ENCODE measurements at places on chromosomes 11 and 22.
A peak's percentile ranks its signal among the peaks of the same experiment; 100 is the strongest.

DNA sequence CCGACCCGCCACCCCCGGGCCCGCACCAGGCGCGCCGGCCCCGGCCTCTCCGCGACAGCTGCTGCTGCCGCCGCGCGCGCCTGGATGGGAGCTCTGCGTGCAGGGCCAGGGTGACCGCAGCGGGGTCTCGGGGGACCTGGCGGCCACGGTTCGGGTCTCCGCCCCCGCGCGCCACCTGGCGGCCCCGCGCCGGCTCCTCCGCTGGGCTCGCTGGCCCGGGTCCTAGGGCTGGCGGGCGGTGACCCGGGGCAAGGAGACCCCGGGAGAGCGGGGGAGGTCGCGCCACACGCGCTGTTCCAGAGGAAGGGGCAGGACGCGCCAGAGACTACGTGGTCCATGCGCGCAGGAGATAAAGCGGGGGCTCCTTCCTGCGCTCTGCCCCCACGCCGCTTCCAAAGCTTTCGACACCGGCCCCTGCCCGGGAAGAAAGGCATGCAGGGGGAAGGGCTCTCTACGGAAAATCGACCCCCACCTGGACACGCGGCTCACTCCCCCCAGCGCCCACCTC is 562 bp downstream of the SHANK2 start:
- no peak for DNase-seq

DNA sequence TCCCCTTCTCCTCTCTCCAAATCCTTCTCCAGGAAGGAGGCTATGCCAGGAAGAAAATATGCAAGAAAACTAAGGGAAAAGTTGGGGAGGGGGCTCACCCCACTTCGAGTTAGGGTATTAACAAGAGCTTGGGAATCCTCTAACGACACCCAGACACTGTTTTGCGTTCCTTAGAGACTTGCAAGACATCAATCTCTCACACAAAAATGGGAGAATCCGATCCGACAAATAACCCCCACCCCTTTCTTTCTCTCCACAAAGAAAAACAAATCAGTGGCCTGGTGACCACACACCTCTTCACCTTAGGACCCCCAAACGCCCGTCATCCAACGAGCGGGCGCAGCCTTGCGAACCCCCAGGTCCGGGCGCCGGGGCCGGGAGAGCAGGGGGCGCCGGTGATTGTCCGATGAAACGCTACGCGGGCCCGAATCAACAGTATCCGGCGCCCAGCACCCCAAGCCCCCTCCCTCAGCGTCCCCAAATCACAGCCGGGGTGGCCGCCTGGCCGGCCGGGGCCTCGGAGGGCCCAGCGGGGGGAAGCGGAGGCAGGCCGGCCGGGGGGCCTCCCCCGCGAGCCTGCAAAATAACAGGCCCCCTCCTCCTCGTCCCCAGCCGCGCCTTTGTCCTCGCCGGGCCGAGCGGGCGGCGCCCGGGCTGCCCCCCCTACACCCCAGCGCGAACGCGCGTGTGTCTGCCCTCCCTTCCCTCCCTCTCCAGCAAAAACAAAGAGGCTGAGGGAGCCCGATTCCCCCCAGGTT is 690 bp downstream of the CSNK1E start:
- no peak for DNase-seq

GRCh38 chr22:35195226-35195625 is 62.1 kb upstream of the HMGXB4 start:
- DNase-seq: no peak

DNA sequence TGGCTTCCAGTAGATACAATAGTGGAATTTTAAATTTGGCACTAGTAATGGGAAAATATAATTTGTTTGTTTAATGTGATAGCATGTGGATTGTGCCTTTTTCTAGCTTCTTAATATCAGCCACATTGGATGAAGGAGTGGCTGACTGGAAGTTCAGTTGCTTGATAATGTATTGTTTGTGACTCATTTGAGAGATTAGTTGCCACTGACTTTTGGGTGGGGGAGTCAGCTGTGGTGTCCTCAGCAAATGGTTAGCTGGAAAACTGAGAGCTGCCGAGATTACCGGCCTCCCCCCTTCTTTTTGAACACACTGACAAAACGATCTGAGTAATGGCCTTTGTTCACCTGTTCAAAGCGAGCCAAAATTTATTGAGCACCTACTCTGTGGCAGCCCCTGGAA is 5.5 kb downstream of the JAM3 start:
- no peak for DNase-seq

GRCh38 chr11:96318850-96319249 is 24.1 kb downstream of the MAML2 start:
- DNase-seq: no peak

DNA sequence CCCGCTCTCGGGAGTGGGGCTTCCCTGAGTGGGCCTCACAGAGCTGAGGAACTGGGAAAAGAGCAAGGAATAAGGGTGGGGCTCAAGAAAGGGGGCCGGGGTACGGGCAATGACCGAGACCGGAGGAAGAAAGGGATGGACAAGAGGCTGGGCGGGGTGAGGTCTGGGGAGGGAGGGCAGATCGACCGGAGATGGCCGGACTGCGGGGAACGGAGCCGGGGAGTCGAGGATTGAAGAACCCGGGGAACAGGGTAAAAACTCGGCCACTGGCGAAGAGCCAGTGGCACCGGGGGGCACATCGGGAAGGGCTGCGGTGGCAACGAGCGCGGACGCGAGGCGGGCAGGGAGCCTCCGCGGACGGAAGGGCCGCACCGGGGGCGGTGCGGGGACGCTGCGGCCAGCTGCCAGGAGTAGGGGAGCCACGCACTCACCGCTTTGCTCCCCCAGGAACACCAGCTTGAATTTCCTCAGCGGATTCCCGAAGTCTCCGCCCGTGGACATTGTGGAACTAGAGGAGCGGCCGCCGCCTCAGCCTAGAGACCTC is 667 bp downstream of the RAB6A start:
- DNase-seq: no peak

GRCh38 chr11:61866958-61867343 is 24.4 kb downstream of the FADS3 start:
- no peak for DNase-seq

DNA sequence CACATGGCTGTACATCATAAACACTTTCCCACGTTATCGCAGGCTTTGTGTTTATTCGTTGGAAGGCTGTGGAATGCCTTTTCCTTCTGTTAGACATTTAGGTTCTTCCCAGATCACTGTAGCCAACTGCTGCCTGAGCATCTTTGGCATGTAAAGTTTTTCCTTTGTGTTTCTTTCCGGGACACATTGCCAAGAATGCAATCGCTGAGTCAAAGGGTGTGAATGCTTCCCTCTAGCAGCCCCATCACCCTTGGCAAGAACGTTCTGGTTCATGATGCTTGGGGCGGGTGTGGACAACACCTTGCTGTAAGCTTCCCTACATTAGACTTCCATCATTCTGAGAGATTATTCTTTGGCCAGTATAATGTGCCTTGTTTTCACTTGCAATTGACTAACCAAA is 136.2 kb downstream of the OSBP2 start:
- DNase-seq: peak; percentile 89

DNA sequence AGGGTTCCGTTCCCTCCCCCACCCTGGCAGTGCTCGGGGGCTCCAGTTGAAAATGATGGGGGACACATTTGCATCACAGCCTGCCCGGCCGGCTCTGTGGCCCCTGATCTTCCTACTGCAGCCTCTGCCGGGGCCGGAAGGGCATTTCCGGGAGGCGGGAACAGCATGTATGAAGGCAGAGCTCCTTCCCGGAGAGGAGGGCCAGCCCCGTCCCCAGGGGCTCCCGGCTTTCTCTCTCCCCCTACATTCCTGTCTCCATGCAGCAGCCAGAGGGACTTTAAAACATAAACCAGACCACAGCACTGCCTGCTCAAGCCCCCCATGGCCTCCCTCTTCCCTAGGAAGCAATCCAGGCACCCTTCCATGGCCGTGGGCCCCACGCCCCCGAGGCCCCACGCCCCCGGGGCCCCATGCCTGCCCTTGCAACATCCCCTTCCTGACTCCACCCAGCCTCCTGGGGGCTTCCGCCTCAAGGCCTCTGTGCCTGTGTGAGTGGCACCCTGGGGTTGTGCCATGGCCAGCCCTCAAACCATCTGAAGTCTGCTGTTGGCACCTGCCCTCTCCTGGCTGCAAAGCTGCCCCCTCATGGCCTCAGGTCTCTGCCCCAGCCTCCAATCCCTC is 73.1 kb downstream of the CDKN1C start:
- no peak for DNase-seq

DNA sequence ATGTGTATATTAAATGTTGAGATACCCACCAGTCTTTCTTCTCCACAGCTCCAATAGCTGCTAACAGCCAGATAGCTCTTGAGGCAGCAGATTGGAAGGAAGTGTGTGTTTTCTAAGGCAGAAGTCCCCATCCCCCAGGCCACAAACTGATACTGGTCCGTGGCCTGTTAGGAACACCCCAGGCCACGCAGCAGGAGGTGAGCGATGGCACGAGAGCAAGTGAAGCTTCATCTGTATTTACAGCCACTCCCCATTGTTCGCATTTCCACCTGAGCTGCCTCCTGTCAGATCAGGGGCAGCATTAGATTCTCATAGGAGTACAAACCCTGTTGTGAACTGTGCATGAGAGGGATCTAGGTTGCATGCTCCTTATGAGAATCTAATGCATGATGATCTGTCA is 12.7 kb downstream of the CCDC73 start:
- DNase-seq: no peak

Data from astrocyte of the cerebellum (primary cell).